Aorta (tissue), 5 donors: ENCODE measurements at places on chromosomes 3 and 15. TPM values are rescaled to one million over a fixed set of nuclear protein-coding genes. Genes with fewer than 3 reads are reported as not detected.

GRCh38 chr3:16848007-16848406, 36.7 kb upstream of the PLCL2 start:
- no peak for DNase-seq

DNA sequence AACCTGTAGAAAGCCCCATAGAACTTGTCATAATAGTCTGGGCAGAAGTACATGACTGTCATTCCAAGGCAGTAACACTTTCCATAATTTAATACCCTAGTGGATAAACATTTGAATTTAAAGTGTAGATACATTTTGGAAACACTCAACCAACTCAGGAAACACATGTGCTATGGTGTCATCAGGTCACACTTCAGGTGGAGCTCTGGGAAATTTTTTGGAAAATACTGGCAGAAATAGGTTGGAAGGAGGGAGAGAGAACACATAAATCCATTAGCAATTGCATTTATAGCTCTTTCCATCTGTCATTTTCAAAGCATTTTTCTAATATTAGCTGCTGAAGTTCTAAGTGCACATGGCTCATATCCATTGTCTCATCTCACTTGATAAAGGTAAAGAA, 135.7 kb downstream of the MEIS2 start:
- DNase-seq: no peak

KCNMB3 gene
- total RNA-seq: 6.2 TPM

ZIC1 gene
- total RNA-seq: 1.7 TPM

SH3BP5 gene
- total RNA-seq: 79.9 TPM

SI gene
- not detected for total RNA-seq

IL5RA gene
- 0.18 TPM for total RNA-seq
